Left kidney (tissue), 8 donors: ENCODE measurements at places on chromosomes 6 and 20. TPM values are rescaled to one million over a fixed set of nuclear protein-coding genes. Genes with fewer than 3 reads are reported as not detected.

LST1 gene
- polyA plus RNA-seq, result 2.6 TPM

SLA2 gene
- polyA plus RNA-seq, result 0.18 TPM

LPIN3 gene
- 15.9 TPM for polyA plus RNA-seq

PDE10A gene
- polyA plus RNA-seq, result 24.4 TPM

STX11 gene
- polyA plus RNA-seq, result 0.27 TPM

TENT5A gene
- 4.5 TPM for polyA plus RNA-seq

CCDC170 gene
- 5.3 TPM for polyA plus RNA-seq

OR12D3 gene
- polyA plus RNA-seq, result not detected

KDM1B gene
- 20.9 TPM for polyA plus RNA-seq

RFX6 gene
- polyA plus RNA-seq, result not detected

TRIM10 gene
- 0.27 TPM for polyA plus RNA-seq

GABRR2 gene
- 2.1 TPM for polyA plus RNA-seq

BPIFB4 gene
- not detected for polyA plus RNA-seq

TMEM244 gene
- not detected for polyA plus RNA-seq

PRICKLE4 gene
- 6.8 TPM for polyA plus RNA-seq

HLA-DOA gene
- polyA plus RNA-seq, result 5.9 TPM

MYO6 gene
- polyA plus RNA-seq, result 118 TPM

NEURL2 gene
- polyA plus RNA-seq, result 7.3 TPM

NOTCH4 gene
- 15.6 TPM for polyA plus RNA-seq

KCNS1 gene
- polyA plus RNA-seq, result 0.55 TPM

ADGRB3 gene
- polyA plus RNA-seq, result 5.9 TPM

SCAND1 gene
- 23.9 TPM for polyA plus RNA-seq

RRAGD gene
- 34.7 TPM for polyA plus RNA-seq

GPR31 gene
- not detected for polyA plus RNA-seq

SERAC1 gene
- 15.1 TPM for polyA plus RNA-seq

SIRPD gene
- polyA plus RNA-seq, result not detected

PLCB1 gene
- polyA plus RNA-seq, result 39.2 TPM

RGS17 gene
- polyA plus RNA-seq, result 3.6 TPM

CDC25B gene
- 41.7 TPM for polyA plus RNA-seq

TRPC4AP gene
- 70.6 TPM for polyA plus RNA-seq

FKBP1C gene
- 2.1 TPM for polyA plus RNA-seq

GLP1R gene
- polyA plus RNA-seq, result 1.3 TPM

BEND6 gene
- 5.8 TPM for polyA plus RNA-seq

SYCP2 gene
- polyA plus RNA-seq, result 10.7 TPM

CARMIL1 gene
- 106 TPM for polyA plus RNA-seq

CST2 gene
- polyA plus RNA-seq, result not detected

SLX4IP gene
- 12.6 TPM for polyA plus RNA-seq

KLHDC3 gene
- polyA plus RNA-seq, result 85.4 TPM

EBF4 gene
- 31.4 TPM for polyA plus RNA-seq

DDR1 gene
- polyA plus RNA-seq, result 167 TPM

ZNF831 gene
- polyA plus RNA-seq, result 0.15 TPM

LY6G5C gene
- 2.7 TPM for polyA plus RNA-seq
